NCI-H146 (cell line): ENCODE measurements at places on chromosomes 6 and 20.

DNA sequence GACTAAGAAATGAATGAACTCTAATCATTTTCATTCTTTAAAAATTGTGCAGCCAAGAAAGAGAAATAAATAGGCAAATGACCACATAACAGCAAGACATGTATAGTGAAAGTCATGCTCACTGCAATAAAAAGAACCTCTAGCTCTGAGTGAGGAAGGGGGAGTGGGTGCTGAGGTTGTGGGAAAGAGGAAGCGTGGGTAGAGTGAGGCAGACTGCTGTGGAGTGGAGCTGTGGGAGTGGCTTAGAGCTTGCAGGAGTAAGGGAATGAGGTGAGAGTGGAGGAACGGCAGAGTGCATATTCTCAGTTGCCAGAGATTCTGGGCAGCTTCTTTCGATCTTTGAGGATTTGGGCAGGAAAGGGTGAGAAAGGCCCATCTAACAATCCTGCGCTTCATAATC is 10.4 kb downstream of the DEFB129 start:
- DNase-seq = no peak

DNA sequence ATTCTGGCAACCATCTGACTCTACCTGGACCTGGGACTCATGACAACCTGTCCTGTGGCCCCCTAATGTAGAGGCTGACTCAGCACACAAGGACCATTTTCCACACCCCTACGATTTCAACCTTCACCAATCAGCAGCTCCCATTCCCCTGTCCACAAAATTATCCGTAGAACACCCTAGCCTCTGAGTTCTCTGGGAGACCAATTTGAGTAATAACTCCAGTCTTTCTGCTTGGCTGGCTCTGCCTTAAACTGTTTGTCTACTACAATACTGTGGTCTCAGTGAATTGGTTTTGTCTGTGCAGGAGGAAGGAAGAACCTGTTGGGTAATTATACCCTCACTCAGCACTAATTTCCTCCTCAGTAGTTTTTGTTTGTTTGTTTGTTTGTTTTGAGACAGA is 99.3 kb upstream of the MRPS10 start:
- peak; percentile 15 for DNase-seq

GRCh38 chr6:111763381-111763780 is 109.9 kb downstream of the FYN start:
- DNase-seq = no peak

- no peak for DNase-seq
These were observed 7.7 kb downstream of the HBS1L start for GRCh38 chr6:135046912-135047311.

DNA sequence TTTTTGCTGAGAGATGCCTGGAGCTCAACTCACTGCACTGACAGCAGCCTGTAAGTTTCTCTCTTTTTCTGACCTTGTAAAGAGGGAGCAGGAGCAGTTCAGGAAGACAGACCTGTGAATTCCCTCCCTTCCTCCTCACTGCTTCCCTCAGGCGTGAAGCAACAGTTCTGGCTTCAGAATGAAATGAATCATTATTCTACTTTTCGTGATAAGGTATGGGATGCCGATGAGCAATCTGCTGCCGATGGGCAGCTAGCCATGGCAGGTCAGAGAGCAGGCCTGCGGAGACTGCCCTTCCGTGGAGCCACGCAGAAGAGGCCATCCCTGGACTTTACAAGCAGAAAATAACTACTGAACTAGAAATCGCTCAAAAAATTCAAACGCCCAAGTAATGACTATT is 426.5 kb upstream of the RNF217 start:
- peak; percentile 71 for DNase-seq

GRCh38 chr20:52060794-52061714 is 130.5 kb downstream of the ZFP64 start:
- peak; percentile 63 for DNase-seq

- no peak for DNase-seq
These were observed 1.6 kb downstream of the CDH22 start for GRCh38 chr20:46306743-46307138.

DNA sequence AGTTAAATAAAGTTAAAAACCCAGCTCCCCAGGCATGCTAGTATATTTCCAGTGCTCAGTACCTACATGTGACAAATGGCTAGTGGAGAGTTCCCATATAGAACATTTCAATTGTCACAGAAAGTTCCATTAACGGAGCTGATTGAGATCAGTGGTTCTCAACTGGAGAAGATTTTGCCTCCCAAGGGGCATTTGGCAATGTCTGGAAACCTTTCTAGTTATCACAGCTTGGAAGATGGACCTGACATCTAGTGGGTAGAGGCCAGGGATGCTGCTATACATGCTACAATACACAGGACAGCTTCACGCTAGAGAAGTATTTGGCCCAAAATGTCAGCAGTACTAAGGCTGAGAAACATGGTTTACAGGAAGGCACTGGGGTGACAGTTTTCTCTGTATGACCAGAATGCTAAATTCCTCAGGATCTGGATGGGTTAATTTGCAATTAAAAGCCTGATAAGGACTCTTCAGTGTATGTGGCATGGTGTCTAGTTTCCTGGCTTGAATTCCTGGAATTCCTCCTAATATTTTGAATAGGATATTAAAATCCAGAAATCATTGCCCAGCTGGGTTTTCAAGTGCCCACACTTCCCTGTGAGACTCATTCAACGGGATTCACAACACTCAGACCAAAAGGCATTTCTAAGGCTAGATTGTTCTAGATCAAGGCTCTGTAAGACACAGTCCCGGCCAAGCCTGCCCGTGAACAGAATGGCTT is 84.7 kb upstream of the SALL4 start:
- no peak for DNase-seq

DNA sequence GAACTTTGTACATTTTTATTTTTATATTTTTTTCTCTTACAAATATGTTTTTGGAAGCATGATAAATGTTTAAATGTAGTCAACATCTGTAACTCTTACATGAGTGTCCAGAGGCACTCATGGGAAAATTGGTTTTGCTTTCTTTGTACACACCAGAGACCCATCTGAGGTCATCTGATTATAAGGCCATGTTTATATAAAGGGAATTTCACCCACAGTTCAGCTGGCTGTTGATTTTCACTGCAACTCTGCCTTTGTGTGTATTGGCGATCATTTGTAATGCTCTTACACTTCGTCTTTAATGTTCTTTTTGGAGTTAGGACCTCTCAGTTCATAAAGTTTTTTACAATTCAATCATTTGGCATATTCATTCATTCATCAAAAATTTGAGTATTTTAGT is 28.1 kb downstream of the RIOK1 start:
- DNase-seq = no peak

- DNase-seq = no peak
These were observed 126.5 kb upstream of the RIPOR2 start for GRCh38 chr6:25062070-25062811.

DNA sequence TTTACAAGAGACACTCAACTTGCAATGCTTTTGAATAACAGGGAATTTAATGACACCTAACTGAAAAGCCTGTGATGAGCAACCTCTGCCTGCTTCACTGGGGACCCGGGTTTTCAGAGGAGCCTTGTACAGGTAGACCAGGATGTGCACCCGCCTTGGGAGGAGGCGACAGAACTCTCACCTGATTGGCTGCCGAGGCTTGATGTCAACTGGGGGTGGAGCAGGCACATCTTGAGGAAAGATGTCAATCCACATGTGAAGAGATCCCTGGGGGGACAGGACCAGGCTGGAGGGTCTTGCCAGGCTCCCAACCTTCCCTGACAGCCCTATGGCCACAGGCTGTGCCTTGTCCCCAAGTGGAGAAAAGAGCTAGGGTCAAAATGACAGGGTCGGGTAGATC is 19.8 kb downstream of the ERGIC3 start:
- peak; percentile 6 for DNase-seq

DNA sequence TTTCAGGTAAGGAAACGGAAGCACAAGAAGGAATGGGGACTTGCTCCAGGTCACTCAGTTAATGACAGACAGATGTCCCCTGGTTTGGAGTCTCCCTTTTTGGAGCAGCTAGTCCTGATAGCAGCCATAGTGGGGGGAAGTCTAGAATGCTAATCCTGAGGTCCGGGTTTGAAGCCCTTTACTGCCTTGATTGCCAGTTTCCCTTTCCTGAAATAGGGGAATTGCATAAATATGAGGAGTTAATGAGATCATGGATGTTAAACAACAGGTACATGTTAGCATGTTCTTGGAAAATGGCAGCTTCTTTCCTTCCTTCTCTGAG is 341 bp upstream of the TTPAL start:
- no peak for DNase-seq

- no peak for DNase-seq
These were observed 102.8 kb upstream of the TMEM170B start for GRCh38 chr6:11434565-11435326.

GRCh38 chr6:93423542-93423941 is 4.2 kb upstream of the EPHA7 start:
- DNase-seq = peak; percentile 73

- peak; percentile 4 for DNase-seq
These were observed 242.3 kb downstream of the TBX18 start for GRCh38 chr6:84522135-84522549.

- DNase-seq = no peak
These were observed 46.1 kb upstream of the ENPP5 start for GRCh38 chr6:46216879-46217278.

- no peak for DNase-seq
These were observed 19.8 kb downstream of the TRDN start for GRCh38 chr6:123616942-123617341.

DNA sequence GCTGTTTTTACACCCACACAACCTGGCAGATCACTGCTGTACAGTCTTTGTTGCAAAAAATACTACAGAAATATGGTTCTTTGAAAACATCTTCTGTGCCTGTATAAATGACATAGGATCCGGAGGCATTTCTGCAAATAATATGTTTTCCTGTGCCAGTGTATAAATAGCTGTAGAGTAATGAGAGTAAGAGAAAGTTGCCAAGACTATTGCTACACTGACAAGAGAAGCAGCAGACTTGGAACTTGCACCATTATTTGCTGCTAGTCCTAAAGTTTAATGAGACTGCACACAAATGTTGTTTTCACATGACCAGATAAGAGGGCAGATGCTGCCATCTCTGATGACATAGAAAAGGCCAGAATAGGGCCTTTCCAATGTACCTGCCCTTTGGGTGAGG is 50.0 kb upstream of the DTNBP1 start:
- DNase-seq = no peak

DNA sequence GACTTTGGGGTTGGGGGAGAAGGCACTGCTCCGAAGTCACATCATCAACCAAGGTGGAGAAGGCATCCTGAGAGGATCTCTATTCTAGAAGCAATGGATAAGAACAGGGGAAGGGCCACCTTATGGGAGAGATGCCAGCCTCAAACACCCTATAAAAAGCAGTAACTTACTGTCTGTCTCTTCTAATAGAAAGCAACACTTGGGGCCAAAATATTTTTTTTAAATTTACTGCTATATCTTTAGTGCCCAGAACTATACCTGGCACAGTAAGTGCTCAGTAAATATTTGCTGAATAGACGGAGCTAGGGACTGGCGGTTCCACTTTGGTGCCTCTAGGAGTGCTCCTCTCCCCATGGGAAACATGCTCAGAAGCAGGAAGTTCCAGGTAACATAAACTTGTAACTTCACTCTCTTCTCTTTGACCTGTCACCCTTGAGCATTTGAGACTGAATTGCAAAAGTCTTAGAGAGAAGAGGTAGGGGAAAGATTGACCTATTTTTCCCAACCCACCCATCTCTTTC is 807 bp upstream of the OTOR start:
- no peak for DNase-seq

DNA sequence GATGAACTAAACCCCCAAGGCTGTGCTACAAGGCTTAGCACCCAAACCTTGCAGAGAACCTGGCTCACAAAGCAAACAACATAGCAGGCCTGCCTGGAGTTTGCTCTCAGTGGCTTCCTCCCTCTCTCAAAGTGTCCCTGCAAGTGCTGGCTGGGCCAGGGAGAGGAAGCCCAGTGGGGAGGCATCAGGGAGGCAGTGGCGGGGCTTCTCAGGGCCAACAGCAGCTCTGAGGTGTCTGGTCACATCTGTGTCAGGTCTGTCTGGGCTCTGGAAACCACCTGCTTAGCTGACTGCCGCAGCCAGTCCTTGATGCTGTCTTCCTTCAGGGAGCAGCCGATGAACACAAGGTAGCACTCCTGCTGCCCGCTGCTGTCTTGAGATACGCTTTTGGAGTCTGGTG is 16.7 kb upstream of the SLC4A11 start:
- no peak for DNase-seq

DNA sequence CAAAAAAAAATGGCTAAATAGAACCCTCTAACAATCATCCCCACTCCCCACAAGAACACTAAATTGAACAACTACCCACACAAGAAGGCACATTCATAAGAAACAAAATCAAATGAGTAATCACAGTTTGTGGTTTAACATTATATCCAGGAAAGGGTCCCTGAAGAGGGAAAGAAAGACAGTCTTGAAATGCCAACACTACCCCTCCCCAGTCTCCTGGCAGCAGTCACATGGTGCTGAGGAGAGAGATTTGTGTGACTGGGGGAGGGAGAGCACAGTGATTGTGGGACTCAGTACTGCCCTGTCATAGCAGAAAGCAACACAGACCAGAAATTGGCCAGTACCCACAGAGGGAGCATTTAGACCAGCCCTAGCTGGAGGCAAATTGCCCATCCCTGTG is 443.7 kb upstream of the BTBD3 start:
- DNase-seq = no peak

DNA sequence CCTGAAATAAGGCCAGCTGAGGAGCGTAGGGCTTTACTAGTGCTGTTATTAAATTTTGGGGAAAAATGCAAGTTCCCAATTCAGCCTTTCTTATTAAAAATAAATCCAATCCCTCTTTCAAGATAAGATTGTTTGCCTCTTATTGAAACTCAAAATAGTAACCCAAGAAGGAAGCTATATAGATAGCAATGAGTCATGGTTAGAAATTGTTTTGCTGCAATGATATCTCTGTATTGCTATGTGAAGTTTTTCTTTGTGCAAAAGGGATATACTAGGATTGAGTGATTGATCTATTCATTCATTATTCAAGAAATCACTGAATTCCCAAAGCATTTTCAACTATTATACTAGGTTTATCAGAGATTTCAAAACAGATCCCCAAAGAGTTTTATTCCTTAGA is 93.0 kb upstream of the HDAC2 start:
- no peak for DNase-seq

GRCh38 chr20:32132911-32133549 is 23.5 kb downstream of the TM9SF4 start:
- no peak for DNase-seq
